ENCODE measurements at places on chromosomes 3 and 15. TPM values are rescaled to one million over a fixed set of nuclear protein-coding genes. Genes with fewer than 3 reads are reported as not detected.

- H3K36me3 ChIP-seq, result no peaks in the 10 kb centered on the region
- H3K27me3 ChIP-seq, result no peaks in the 10 kb centered on the region
- no peaks in the 10 kb centered on the region for H3K4me1 ChIP-seq
- no peak overlapping the region for H3K27ac ChIP-seq
Measured at GRCh38 chr3:162933656-162934055, 1437.0 kb downstream of the OTOL1 start.

- H3K4me1 ChIP-seq, result no peaks in the 10 kb centered on the region
- DNase-seq, result peak; percentile 77
- H3K27me3 ChIP-seq, result no peaks in the 10 kb centered on the region
- peak within 1 kb of the TSS; percentile 100 for H3K4me3 ChIP-seq
Measured at GRCh38 chr3:63863150-63864007, at the start of the genes ATXN7 and THOC7. ATXN7 (plus strand) TSS chr3:63863867; CDS start chr3:63912599, 48,732 bp downstream. THOC7 (minus strand) TSS chr3:63863805; CDS start chr3:63863790, 15 bp downstream.

DNA sequence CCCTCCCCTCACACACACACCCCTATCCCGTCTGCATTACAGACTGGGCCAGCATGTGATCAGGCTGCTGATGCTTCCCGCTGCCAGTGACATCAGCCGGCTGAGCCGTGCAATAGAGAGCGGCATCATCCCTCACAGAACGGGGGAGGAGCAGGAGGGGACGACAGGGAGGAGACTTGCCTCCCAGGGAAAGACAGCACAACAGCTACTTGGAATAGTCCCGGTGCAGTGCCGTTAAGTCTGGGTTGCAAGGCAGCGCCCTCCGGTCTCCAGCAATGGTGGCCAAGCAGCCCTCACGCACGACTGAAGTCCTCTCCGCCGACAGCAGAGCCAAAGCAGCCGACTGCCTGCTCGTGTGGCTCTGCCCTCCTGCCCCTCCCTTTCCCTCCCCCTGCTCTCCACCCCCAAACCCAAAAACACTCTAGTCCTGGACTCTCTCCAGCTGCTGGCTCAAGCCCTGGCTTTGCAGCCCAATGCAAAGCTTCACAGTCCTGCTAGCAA, 31.5 kb upstream of the RPS17 start:
- H3K27me3 ChIP-seq, result peaks cover 4% of the 10 kb centered on the region
- no peaks in the 10 kb centered on the region for H3K36me3 ChIP-seq
- no peak overlapping the region for H3K27ac ChIP-seq
- no peak overlapping the region for H3K4me3 ChIP-seq

Gene CRABP1
- not detected for total RNA-seq

Gene CLDN11
- 0.28 TPM for total RNA-seq

DNA sequence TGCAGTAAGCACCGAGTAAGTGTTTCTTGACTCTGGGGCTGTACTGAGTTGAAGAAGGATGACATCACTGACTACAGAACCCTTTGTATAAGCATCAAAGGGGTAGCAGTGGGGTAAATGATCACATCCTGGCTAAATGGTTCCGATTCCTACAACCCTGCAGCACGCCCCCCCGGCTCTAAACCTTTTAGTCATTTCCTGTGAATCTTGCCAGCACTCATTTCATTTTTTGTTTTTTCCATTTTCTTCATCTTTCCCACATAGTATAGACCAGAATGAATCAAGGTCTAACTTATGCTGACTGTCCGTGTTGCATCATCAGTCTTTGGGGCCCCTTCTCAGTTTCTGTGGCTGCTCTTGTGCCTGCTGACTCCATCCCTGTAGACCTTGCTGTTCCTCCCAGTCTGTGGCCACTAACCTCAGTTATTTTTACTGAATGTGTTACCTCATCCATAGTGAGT, 383.1 kb upstream of the TPRG1 start:
- H3K36me3 ChIP-seq, result no peaks in the 10 kb centered on the region
- H3K27me3 ChIP-seq, result no peaks in the 10 kb centered on the region
- H3K4me1 ChIP-seq, result peaks cover 16% of the 10 kb centered on the region
- H3K27ac ChIP-seq, result no peak overlapping the region
- no peak overlapping the region for H3K4me3 ChIP-seq

- no peaks in the 10 kb centered on the region for H3K36me3 ChIP-seq
- no peak for DNase-seq
- no peaks in the 10 kb centered on the region for H3K4me1 ChIP-seq
- no peak overlapping the region for H3K27ac ChIP-seq
- H3K4me3 ChIP-seq, result no peak overlapping the region
Measured at GRCh38 chr3:158846803-158847451, 45.1 kb downstream of the MFSD1 start.

Gene KIF15
- under 0.01 TPM for total RNA-seq

GRCh38 chr3:42691816-42692666, 6.7 kb downstream of the KLHL40 start:
- H3K4me1 ChIP-seq, result no peaks in the 10 kb centered on the region
- H3K27me3 ChIP-seq, result no peaks in the 10 kb centered on the region
- no peaks in the 10 kb centered on the region for H3K36me3 ChIP-seq
- no peak overlapping the region for H3K4me3 ChIP-seq
- no peak for DNase-seq

Gene CHRNA7
- not detected for total RNA-seq

Gene ZKSCAN7
- total RNA-seq, result 4.4 TPM

- DNase-seq, result no peak
- no peaks in the 10 kb centered on the region for H3K27me3 ChIP-seq
- H3K36me3 ChIP-seq, result no peaks in the 10 kb centered on the region
- H3K4me3 ChIP-seq, result no peak overlapping the region
- no peak overlapping the region for H3K27ac ChIP-seq
Measured at GRCh38 chr15:87962428-87962827, 294.1 kb downstream of the NTRK3 start.

GRCh38 chr3:3081381-3082233, 28.6 kb downstream of the IL5RA start:
- no peak overlapping the region for H3K4me3 ChIP-seq
- H3K27ac ChIP-seq, result no peak overlapping the region
- no peaks in the 10 kb centered on the region for H3K36me3 ChIP-seq
- no peaks in the 10 kb centered on the region for H3K27me3 ChIP-seq

Gene CIDEC
- total RNA-seq, result not detected

- H3K27me3 ChIP-seq, result no peaks in the 10 kb centered on the region
- no peaks in the 10 kb centered on the region for H3K36me3 ChIP-seq
- H3K27ac ChIP-seq, result no peak overlapping the region
Measured at GRCh38 chr15:77607111-77607893, 25.4 kb downstream of the LINGO1 start.
